ENCODE measurements at places on chromosomes 12 and 14.

DNA sequence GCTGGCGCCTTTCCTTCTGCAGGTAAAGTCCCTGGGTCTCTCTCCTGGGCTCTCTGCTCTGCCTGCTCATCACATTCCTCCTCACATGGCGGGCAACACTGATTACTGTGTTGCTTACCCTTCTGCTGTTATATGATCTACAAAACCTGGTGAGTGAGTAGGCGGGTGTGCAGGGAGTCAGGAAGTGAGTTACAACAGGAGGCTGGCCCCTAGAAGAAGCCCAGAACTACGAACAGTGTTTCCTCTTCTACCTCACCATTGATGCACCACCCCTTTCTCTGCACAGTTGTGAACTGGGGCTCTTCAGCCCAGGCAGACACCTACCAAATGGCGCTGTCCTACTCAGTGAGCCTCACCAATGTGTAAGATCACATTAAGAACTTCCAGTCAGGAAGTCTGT is 4.9 kb upstream of the KLHL33 start:
- no peak for DNase-seq

DNA sequence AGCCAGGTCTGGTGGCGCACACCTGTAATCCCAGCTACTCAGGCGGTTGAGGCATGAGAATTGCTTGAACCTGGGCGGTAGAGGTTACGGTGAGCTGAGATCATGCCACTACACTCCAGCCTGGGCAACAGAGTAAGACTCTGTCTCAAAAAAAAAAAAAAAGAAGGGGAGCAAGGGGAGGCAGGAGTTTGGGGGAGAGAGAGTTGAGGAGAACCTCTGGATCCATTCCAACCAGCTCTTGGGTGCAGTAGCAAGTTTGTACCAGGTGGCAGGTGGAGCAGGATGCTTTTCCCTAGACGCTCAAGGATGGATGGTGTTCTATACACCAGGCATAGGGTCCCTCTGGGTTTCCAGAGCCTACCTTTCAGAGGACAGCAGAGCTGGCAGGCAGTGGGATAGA is 1.9 kb downstream of the NFE2 start:
- no peak for DNase-seq

DNA sequence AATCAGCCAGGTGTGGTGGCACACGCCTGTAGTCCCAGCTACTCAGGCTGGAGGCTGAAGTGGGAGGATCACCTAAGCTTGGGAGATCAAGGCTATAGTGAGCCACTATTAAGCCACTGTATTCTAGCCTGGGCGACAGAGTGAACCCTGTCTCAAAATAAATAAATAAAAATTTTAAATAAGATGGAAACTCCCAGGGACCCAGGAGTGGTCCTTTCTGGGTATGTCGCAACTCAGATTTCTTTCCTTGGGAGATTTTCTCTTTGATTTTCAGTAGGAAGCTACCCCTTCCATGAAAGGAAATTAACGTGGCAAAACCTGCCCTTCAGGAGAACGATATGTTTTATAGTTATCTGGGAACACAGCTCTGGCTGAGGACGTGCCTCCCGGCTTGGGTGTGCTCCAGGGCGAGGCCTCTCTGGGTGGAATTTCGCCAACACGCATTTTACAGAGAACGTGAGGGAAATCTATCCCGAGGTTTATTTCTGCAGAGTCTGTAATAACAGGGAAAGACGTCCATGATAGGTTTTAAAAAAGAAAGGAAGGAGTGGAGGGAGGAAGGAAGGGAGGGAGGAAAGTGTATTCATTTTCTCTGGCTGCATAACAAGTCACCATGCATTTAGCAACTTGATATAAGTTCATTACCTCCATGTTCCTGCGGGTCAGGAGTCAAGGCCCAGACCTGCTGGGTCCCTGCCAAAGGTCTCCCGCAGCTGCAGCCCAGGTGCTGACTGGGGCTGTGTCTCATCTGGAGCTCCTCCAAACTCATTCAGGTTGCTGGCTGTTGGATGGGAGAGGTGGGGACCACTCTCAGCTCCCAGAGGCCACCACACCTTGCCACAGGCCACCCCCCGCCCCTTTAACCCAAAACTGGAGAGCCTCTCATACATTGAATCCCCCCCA is 80.6 kb upstream of the GSC start:
- no peak for DNase-seq

DNA sequence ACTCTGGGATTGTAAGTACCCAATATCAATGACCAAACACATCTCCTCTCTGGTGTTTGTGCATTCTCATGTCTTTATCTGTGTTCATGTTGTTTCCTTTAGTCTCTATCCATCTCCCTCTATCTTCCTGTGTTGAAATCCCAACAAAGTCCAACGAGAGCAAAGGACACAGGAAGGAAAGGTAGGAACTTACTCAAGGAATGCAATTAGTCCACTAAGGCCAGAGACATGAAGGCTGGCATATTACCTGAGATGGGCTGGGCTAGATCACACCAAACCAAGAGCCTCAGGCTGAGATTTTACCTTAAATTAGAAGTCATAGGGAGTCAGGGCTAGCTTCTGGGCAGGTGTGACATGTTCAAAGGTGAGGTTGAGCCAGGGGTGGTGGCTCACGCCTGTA is 14.3 kb upstream of the LGALS3 start:
- no peak for DNase-seq

GRCh38 chr14:92692822-92693226 is 55.6 kb downstream of the LGMN start:
- DNase-seq, result no peak

GRCh38 chr12:116372815-116373214 is 95.3 kb upstream of the MED13L start:
- no peak for DNase-seq

DNA sequence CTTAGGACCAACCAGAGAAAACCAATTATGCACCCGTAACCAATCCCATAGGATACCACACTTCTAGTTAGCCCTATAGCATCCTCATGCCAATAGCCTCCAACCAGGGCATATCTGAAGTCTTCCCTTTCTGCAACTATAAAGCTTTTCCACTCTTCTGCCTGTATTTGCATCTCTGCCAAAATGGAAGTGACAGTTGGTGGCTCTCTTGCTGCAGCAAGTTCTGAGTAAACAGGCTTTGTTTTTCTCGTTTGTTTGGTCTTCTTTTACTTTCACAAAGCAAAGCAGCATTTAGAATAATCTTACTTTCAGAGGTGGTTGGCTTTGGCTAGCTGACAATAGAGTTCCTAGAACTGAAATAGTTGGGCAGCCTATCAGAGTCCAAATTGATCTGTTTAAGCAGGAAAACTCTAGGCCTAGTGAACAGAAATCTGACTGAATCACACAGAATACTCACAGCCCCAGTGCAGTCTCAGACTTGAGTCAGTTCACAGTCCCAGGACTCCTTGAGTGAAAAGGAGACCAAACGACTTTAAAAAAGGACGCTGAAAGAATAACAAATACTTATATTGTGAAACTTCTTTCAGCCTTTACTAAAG is 1029.7 kb upstream of the LRFN5 start:
- DNase-seq, result no peak

DNA sequence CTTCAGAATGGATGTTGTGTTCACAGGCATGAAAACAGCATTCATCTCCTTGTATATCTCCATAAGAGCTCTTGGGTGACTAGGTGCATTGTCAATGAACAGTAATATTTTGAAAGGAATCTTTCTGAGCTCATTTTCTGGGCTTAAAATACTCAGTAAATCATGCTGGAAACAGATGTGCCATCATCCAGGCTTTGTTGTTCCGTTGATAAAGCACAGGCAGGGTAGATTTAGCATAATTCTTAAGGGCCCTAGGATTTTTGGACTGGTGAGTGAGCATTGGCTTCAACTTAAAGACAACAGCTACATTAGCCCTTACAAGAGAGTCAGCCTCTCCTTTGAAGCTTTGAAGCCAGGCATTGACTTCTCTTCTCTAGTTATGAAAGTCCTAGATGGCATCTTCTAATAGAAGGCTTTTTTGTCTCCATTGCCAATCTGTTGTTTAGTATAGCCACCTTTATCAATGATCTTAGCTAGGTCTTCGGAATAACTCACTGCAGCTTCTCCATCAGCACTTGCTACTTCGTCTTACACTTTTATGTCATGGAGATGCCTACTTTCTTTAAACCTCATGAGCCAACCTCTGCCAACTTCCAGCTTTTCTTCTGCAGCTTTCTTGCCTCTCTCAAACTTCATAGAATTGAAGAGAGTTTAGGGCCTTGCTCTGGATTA is 79.6 kb upstream of the PSMA6 start:
- no peak for DNase-seq

DNA sequence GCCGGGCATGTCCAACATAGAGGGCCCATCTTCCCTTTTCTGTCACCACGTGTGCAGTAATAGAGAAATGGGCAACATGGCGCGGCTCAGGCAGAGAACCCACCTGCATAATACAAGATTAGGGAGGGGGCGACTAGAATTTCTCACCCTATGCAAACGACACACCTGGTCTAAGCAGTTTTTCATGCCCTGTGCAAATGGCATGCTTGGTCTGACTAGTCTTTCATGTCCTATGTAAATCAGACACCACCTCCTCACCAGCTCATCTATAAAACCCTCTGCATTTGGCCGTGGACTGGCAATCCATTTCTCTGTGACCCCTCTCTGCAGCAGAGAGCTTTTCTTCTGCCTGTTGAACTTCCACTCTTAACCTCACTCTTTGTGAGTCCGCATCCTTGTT is 180.2 kb upstream of the PZP start:
- DNase-seq, result no peak

DNA sequence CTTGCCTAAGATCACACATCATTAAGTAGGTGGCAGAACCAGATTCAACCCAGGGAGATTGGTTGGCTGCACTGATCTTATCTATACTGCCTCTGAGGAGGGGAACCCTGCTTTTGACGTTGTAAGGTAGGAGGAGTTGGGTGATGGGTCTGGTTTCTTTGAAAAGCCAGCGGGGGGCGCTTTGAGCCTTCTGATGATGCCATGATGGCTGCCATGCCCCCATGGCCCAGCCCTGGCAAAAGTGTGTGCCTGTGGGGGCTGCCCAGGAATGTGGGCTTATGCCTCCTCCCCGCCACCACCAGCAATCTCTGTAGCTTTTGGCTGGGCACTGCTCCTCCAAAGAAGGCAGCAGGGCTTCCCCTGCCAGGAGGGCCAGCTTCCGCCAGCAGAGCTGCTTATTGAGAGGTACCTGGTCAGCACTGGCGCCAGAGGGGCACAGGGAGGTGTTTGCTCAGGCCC is 224.3 kb downstream of the SLC41A2 start:
- DNase-seq, result no peak

- no peak for DNase-seq
These were observed 46.8 kb upstream of the CERS5 start for GRCh38 chr12:50214018-50214417.

GRCh38 chr12:26274441-26275312 is 79.3 kb downstream of the SSPN start:
- peak; percentile 96 for DNase-seq

DNA sequence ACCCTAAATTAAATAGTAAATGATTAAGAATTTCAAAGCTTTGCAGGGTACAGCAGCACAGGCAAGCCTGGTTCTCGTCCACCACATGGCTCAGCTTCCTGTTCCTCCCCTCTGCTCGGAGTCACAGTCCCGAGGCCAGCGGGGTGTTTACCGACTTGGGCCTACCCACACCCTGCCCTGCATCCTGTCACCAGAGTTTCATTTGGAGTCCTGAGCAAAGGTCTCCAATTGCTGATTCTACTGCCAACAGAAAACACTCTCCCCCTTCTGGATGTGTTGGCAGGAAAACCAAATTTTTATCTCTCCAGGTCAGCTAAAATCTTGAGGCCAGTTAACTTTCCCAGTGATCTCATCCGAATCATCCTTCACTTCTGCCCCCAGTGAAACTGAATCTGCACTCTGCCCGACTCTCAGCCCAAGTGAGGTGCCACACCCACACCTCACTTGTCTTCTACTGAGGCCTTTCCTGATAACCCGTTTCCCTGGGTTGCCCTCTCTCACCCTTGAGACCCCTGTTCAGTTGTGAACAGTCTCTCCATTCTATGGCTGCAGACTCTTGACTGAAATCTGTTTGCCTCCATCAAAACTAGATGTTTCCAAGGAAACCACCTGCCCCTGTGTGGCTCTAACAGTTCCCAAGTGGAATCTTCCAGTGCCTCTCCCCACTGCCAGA is 71.2 kb downstream of the VCPKMT start:
- DNase-seq, result peak; percentile 18

GRCh38 chr14:58027904-58028303 is 124.1 kb downstream of the ARMH4 start:
- DNase-seq, result no peak
